ENCODE measurements at places on chromosomes 1 and 21.

- no peak for DNase-seq
Observed at GRCh38 chr1:117843791-117844190, 85.6 kb downstream of the GDAP2 start.

- no peak for DNase-seq
Observed at GRCh38 chr1:119380304-119380703, 11.7 kb downstream of the HAO2 start.

- DNase-seq, result no peak
Observed at GRCh38 chr1:172252321-172252720, 168.2 kb upstream of the C1orf105 start.

DNA sequence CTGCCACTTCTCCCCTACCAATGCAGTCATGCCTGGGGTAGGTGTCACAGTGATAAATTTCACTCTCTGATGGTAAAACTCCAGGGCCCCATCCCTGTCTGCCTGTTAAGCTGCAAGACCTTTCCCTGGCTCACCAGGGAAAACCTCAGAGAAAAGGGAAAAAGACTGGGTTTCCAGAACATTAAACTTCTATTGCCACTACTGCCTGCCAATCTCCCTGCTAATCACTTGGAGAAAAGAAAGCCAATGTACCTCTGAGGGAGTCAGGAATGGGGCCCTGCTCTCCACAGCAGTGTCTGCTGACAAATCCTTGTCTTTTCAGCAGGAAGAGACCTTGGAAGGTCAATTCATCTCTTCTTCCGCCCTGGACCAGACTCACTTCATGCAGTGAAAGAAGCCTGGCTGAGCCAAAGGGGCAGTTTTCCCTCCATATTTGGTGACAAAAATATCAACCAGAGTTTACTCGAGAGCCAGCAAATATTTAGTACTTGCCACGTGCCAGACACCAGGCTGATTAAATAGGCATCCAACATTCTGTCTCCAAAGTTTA, 49.1 kb upstream of the CTTNBP2NL start:
- no peak for DNase-seq

DNA sequence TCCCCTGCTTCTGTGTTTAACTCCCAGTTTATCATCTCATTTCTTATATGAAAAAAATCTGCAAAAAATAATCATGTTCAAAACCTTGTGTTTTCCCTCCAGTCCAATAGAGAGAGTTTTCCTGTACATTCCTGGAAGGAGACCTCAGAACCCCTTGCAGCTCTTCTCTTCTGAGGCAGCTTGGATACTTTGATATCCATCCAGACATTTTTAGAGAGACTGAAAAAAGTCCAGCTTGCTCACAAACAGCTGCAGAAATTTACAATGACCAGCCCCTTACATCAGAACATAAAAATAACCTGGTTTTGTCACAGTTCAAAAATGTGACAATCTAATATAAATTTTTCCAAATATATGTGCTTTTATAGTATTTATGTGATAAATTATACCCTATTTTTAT, 73.3 kb upstream of the C1orf115 start:
- DNase-seq, result no peak

- no peak for DNase-seq
Observed at GRCh38 chr1:23667411-23667810, 24.2 kb upstream of the RPL11 start.

- DNase-seq, result no peak
Observed at GRCh38 chr1:161915051-161915503, 108.6 kb downstream of the OLFML2B start.

GRCh38 chr1:233081735-233082134, 131.3 kb downstream of the NTPCR start:
- DNase-seq, result no peak

DNA sequence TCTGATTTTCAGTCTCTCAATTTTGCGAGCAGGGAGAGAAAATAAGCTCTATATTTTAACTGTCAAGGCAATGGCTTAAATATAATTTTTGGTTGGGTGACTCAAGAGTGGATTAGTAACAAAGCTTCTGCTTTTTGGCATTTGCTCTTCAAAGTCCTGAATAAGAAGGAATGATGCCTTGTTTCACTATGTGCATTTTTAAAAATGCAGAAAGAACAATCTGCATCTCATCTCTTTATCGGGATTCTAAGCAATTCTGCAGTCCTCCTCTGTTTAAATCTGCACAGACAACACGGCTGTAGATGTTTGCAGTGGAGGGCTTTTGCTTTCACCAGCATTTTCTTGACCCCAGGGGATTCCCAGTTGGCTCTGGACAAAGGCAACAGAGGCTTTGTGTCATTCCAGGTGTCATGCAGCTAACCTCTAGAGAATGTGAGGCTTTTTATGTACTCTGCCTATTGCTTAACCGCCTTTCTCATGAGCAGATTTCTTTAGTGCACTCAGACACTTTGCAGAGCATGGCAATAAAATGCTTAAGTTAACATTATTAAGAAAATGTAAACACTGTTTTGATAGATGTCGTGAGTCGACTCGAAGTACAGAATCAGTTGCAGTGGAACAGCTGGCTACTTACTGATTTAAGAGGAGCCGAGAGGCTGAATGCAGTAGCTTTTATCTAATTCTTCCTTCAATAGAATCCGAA, 783.2 kb upstream of the NEGR1 start:
- DNase-seq, result peak; percentile 36

DNA sequence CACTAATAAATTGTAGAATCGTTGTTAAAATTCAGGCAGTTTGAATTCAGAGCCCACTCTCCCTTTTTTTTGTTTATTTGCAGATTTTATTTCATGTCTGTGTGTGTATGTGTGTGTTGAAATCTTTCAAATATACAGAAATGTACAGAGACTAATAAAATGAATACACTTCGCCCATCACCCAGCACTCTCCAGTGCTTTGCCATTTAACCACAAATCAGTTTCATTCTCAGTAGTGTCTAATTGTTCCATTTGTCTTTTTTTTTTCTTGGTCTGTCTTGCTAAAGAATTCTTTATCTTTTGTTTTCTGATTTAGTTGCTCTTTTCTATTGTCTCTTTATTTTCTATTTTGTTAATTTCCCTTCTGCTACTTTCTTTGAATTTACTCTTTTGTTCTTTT, 99.7 kb downstream of the HIVEP3 start:
- DNase-seq, result no peak

DNA sequence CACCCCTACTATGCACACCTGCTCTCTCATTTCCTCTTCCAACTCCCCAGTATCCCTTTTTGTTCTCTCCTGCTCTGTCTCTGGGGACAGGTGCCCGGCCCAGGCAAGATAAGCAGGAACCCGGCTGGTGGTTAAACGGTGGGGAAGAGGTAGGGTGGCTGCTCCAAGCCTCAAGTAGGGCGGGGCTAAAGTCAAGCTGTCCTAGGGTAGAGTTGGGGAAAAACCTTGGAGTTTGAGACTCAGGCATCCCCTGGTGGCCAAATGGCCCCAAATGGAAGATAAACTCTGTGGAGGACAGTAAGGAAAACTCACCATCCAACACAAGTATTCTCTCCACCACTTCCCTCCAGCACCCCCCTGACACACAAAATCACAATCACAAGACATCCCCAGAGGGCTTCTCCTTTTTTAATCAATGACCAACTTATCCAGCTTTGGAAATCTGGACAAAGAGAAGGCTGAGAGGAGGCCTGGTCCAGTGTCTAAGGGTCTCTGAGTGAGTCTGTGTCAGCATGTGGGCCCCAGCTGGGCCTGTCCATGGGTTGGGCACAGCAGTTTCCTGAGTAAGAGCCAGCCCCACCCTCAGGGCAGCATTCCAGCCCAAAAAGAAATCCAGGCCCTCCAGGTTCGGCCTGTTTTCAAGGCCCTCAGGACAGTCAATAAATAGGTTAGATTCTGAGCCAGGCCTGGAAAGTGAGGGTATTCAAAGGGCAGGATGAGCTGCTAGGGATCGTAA, 9.8 kb downstream of the POMGNT1 start:
- no peak for DNase-seq

- DNase-seq, result peak; percentile 74
Observed at GRCh38 chr1:223683586-223684487, 18.3 kb upstream of the CAPN8 start.

DNA sequence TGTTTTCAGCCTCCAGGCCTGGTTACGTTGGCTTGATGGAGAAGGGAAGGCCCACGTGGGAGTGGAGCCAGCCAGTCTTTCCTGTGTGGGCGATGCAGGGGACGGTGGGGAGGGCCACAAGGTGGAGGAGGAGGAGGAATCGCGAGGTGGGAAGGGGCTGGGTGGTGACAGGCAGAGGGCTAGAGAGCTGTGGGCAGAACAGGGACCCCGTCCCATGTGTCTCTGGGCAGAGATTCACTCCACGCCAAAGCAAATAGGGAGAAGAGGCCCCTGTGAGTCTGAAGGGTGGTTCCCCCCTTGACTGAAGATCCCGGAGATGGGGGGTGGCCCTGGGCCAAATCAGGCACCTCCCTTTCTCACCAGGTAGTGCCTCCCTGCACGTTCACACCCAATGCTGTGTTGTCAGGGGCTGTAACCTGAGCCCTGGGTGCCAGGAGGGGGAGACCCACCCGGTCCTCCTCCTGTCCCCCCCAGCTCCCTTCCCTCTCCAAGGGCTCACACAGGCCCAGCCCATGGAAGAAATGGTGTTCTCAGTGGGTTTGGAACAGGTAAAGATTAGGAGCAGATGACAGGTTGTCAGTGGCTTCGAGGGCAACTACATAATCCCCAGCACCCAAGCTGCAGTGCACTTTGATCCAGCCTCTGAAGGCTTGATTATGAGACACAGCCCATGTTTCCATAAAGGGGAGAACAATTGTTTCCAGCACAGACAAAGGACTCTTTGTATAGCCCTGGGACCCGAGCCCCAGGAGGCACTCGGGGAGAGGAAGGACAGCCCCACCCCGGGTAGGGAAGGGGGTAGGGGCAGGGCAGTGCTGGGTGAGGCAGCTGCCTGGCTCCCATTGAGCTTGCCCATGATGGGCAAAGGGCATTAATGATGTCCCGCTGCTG, 37.7 kb upstream of the GPR37L1 start:
- DNase-seq, result peak; percentile 49

DNA sequence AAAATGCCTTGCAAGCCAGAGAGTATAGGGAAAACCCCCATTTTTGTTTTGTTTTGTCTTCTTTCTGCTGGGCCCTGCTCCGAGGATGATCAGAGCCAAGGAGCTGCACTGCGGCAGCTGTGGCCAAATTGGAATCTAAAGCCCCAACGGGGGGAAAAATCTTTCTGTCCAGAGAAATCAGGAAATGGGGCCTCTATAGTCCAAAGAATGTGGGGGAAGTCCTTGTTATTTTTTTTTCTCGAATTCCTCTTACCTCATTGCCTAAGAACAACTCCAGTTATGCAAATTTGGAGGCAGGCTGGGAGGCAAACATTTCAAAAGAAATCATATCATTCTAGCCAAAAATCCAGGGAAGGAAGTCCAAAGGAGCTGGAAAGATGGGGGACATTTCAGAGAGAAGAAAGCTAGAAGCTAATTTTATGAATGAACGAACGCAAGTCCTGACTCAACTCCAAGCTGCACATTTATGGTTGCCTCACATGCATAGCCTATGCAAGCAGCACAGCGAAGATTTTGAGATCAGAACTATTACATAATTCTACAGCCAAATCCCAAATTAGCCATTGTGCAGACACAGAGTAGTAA, 263.2 kb downstream of the KCTD3 start:
- no peak for DNase-seq

DNA sequence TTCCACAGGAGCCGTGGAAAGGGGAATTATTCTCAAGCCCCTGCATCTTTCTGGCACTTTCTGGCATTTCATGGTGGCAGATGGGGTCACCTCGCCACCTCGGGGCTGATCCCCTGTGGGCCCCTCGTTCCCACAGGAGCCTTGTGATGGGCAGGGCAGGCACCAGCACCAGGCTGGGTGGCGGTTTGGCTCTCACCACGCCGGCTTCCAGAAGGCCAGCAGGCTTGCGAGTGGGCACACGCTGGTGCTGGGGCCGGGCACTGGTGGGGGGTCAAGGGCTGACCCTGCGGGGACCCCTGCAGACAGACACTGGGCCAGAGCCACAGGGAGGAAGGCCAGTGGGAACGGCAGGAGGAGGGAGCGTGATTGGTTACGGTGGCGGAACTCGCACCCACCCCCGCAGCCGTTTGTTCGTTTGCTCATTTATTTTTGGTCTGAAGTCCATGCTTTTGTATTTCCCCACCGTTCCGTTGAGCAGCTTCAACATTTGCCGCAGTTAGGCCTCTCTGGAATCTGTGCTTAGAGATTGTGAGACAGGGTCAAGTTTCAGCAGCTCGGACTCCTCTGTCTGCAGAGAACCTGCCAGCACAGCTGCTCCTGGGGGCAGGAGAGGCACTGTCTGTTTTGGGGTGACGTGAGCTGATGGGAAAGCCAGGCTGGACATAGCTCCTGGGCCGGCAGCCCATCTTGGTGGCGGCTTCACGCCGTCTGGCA, 5.3 kb downstream of the COL18A1 start:
- no peak for DNase-seq

GRCh38 chr1:92944901-92945747, 16.1 kb downstream of the DIPK1A start:
- no peak for DNase-seq

GRCh38 chr1:246001837-246002230, 505.2 kb downstream of the SMYD3 start:
- no peak for DNase-seq

DNA sequence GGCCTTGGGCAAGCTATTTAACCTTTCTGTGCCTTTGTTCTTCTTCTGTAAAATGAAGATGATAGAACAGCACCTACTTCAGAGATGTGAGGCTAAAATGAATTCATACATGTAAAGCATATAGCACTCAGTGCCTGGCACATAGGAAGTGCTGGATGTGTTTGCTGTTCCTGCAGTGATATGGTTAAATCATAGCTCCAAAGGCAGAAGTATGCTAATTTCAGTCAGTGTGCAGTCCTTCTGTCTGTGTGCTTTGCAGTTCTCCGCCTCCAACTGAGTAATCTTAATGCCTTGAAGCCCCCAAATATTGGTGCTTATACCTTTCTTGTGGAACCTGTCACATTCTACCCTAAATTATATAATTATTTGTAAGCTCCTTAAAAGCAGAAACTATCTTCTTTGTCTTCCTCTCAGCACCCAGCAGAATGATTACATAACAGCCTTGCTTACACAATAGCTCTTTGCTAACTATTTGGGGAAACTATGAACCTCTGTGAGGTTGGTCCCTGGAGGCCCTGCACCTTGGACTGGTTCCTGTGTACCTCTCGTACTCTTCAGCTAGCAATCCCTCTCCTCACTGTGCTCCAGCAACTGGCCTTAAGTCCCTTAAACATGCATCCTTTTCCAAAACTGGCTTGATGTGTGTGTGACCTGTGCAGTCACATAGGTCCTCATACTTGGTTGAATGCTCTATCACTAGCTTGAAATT, 57.0 kb upstream of the CACYBP start:
- DNase-seq, result no peak

DNA sequence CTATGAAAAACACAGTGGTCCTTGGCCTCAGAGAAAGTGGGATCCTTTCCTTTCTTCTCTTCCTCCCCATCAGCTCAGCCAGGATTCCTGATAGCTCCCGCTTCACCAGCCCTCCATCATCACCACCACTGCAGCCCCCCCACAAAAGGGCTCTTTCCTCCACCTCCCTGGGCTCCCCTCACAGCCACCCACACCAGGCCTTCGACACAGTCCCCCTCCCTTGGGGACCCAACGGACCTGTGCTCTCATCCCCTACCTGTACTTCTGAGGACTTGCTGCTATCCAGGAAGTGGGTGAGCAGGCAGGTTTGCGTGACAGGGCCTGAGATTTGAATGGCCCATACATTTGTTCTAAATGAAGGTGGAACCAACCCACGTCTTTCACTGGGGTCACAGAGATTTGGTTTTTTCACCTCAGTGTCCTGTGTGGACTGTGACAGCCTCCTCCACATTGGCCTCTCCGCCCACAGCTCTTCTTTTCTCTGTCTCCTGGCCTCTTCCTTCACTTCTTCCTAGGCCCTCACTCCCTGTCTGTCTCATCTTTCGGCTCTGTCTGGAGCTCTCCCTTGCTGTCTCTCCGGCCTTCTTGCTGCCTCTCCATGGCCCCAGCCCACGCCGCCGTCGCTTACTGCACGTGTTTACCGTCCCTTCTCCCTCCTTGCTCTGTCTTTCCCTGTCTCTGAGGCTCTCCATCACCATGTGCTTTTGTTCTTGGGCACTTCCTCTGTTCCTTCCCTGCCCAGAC, 238.6 kb downstream of the FOXD2 start:
- DNase-seq, result no peak

All from D341Med (cell line).